Cortex of kidney (tissue), 1 donor: ENCODE measurements at places on chromosomes 12 and 14.

GRCh38 chr12:101908395-101908794 is 31.0 kb downstream of the DRAM1 start:
- DNase-seq: no peak

GRCh38 chr14:34063470-34064164 is 112.7 kb upstream of the EGLN3 start:
- no peak for DNase-seq

DNA sequence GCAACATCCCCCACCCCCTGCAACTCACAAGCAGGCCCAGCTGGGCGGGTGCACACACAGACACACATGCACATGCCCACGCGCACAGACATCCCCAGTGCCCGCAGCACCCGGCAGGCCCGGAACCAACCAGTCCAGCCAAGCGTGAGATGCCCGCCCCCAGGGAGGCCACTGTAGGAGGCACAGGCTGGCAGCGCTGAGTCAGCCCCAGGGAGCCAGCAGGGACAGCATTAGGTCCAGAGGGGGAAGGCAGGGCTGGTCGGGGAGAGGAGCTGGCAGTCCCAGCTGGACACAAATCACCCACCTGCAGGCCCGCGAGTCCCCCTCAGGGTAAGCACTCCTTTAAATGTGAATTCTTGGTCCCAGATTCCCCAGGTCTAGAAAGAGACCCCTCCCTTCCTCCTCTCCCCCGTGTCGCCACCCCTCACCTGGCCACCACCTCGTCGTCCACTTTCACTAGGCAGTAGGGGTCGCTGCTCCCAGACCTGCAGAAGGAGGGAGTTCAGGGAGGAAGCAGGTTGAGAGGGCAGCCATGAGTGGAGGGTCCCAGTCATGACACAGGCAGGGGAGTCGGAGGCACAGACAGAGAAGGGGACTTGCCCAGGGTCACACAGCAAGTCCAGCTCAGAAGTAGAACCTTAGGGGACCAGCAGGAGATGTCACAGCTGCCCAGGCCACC is 5.0 kb downstream of the RASAL1 start:
- no peak for DNase-seq

GRCh38 chr14:99564256-99564925 is 39.6 kb downstream of the CCDC85C start:
- DNase-seq: no peak

DNA sequence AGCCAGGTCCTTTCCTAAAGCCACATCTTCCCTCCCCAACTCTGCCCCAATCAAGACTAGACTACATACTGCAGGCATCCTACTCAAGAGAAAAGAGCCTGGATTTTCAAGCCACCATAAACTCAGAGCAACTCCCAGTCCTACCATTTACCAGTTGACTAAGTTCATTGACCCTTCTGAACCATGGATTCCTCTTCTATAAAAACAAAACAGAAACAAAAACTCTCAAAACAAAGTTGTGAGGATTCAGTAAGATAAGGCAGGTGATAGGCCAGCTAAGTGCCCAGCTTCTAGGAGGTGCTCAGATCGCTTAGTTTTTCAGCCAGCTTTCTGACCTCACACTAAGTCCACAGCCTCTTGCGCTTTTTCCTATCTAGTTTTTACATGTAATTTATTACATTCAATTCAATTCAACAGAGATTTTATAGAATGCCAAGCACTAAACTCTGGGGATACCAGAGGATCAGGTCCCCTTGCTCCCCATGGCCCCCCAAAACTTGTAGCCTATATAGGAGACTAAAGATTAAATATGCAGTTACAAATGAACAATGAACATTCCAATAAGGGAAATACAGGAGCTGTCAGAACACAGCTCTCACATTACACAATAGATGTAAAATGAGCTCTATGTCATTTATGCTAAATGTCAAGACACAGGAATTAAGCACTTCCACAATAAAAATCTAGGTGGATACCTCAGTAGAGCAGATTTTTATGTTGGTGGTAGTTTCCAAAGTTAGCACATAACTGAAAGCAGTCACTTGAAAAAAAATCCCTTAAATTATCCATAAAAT is 104.5 kb upstream of the EGLN3 start:
- no peak for DNase-seq

DNA sequence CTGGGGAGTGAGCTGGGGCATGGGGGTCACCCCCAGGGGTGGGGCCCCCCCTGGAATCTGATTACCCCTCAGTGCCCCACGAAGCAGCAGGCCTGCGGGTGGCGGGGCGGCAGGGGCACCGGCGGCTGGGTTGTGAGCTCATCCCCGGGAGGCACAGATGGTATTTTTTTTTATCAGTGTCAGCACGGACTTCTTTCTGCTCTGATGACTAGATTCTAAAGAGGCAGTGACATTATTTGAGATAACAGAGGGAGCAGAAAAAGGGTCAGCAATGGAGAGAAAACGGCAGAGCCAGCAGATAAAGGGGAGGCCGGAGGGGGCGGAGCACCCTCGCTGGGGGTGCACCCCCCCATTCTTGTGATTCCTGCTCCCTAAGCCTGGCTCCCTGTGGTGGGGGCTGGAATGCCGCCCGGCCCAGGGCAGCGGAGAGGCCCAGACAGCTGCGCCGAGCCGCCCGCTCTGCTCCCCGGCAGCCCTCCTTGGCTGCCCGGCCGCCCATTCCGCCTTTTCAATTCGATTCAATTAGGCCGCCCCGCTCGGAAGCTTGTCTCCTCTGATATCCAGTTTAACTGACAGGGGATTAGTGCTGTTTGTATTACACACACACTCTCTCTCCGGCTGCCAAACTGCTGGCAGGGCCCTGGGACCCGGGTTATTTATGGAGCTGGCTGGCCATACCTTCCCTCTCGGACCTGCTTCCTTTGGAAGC is 32.9 kb downstream of the MVK start:
- DNase-seq: no peak

- DNase-seq: no peak
These were observed 59.5 kb downstream of the DAAM1 start for GRCh38 chr14:59247801-59248584.

DNA sequence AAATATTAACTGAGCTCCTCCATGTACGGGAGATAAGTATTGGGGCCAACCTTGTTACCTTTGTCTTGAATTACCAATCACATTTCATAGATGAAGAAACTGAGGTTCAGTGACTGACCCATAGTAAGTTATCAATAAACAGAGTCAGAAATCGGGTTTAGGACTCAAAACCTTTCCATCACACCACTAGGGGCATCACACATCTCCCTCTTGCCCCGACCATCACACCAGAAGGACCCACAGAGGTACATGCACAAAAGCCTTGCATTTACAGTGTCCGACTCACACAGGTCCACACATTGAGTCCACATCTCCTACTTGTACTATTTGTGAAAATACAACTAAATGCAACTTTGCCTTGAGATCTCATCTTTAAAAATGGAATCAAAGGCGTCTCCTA is 29.4 kb downstream of the KCNA5 start:
- no peak for DNase-seq

- no peak for DNase-seq
These were observed 11.3 kb downstream of the BDKRB1 start for GRCh38 chr14:96267336-96267735.

DNA sequence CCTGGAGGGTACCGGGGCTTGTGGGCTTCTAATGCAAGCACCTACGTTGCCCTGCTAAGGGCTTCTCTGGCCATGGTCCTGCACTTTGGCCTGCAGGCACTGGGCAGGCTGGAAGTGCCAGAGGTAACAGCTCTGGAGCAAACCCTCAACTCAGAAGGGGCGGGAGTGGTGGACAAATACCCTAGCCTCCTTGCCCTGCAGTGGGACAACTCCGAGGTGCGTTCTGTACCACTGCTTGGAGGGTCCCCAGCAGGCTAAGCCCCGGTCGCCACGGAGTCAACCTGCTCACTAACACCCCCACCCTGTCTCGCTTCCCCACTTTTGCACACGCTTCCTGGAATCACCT is 20.4 kb upstream of the BEGAIN start:
- no peak for DNase-seq

- DNase-seq: no peak
These were observed 188.9 kb downstream of the PPFIA2 start for GRCh38 chr12:81570234-81570633.

GRCh38 chr12:86723326-86723725 is 467.1 kb upstream of the MGAT4C start:
- no peak for DNase-seq

GRCh38 chr12:109840305-109841074 is 7.3 kb upstream of the TRPV4 start:
- DNase-seq: no peak
